Left ventricle myocardium superior (tissue), 1 donor: ENCODE measurements at places on chromosomes 6 and 20.
A peak's percentile ranks its signal among the peaks of the same experiment; 100 is the strongest.

DNA sequence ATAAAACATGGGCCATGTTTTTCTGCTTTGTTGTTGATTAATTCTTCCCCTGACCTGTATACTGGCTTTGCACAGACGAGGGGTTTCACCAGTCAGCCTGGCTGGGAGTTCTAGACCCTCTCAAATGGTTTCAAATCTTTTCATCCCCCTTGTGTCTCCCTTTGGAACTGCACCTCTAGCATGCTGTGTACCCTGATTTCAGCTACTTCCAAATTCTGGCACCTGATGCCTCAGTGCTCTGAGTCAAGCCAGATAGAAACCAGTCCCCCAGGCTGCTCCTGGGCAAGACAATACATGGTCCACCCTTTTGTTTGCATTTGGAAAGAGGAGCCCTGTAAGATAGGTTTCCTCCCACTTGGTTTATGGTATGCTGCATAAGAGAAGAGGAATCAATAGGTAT is 290.2 kb downstream of the BTBD3 start:
- no peak for DNase-seq

DNA sequence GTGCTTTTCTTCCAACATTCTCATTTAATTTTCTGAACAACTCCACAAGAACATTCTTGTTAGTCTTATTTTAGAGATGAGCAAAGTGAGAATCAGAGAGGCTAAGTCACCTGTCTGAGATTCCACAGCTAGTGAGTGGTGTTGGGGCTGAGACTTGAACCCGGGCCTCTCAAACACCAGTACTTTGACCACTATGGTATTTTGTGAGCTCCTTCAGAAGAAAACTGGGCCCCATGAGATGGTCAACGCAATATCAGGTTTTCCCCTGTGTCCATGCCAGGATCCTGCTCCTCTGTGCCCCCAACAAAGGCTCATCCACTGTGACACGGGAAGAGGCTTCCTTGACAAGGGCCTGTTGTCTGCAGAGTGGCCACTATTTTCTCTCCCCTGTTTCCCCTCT is 51.9 kb downstream of the MAFB start:
- no peak for DNase-seq

DNA sequence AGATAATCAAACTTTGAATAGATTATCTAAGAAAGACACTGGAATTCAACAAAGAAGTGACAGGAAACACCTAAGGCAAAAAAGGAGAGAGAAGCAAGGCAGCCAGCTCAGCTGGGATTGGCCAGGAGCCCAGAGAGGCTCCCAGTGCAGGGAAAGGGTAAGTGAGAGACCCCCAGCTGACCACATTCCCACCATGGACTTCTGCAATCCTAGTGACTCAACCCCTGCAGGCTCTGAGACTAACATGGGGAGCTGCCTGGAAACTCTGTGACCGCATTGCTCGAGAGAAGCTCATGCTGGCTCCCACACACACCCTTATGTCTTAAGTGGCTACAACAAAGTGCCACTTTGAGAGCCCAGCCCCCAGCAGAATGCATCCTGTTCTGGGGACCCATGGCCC is 215.1 kb downstream of the PACRG start:
- no peak for DNase-seq

DNA sequence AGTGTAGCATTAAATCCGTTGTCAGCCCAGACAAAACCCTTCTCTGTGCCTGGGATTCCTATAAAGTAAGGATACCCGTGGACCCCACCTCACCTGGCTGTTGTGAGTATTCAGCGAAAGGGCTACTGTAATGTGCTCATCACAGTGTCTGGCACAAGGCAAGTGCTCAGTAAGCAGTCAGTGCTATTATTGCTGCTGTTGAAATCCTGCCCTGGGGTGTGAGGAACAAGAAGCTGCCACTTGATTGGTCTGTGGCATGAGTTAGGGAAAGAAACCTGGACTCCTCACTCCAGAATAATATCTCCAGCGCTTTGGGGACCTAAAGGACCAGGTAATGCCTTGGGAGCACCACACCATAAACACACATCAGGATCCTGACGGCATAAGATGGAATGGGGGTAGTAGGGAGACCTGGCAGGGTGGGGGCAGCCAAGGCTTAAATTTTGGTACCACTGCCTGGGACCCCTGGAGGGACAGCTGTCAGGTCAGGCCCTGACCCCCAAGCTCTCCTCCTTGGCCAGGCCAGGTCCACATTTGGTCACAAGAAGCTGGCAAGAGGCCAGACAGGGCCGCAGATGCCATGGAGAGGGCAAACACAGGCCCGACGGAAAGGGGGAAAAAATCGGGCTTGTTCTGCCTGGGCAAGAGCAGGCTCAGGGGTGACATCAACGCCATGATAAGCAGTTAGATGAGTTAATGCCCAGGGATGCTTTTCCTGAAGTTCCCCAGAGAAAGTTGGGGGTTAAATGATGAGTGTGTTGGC is 66.5 kb downstream of the MRPL14 start:
- no peak for DNase-seq

DNA sequence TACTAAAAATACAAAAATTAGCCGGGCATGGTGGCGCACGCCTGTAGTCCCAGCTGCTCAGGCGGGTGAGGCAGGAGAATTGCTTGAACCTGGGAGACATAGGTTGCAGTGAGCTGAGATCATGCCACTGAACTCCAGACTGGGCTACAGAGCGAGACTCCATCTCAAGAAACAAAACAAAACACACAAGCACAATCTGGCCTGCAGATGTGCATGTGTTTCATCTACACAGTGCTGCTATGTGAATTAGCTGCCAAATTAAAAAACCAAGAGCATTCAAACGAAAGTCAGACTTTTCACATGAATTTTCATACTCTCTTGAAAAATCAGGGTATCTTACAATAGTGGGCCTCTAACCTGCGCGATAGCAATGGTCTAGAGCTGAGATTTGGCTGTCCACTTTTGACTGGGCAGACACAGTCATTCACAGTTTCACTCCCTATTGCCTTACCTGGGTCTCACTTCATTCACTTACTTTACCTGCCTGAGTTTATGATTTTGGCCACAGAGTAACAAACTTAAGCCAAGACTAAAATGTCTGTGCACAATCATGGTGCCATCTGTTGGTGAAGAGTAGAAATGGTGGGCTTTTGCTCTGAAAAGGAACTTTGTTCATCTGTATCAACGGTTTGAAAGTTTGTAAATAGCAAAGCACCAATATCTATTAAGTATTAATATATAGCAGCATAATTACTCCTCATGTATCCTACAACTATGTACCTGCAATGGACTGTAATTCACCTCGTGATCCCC is 138.5 kb upstream of the UST start:
- no peak for DNase-seq

DNA sequence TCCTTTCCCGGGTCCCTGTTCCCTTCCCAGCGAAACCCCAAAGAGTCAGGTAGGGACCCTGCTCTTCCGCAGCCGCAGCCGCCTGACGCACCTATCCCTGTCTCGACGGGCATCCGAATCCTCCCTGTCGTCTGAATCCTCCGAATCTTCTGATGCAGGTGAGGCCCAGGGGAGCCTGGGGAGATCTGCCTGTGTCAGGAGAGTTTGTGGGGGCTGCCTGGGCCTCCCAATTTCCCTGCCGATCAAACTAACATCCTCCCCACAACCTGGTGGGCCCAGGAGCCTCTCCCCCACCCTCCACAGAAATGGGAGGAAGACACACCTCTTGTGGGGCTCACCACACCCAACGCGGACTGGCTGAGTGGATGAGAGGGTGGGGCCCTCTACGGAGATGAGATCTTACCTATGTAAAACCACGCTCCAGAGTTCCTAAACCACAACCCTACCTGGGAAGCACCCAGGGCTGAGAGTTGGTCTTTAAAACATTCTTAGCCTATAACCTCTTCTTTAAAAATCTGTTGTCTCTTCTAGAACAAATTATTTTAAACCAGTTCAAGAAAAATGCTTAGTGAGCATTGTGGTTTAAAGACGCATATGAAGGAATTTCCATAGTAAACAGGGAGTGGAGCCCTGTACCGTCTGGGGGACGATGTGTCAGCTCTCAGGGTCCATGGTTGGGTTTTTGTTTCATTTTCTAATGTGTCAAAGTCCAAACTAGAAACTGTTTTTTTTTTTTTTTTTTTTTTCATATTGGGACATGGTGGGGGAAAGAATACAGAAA is 1.7 kb downstream of the CDC25B start:
- DNase-seq, result peak; percentile 20

DNA sequence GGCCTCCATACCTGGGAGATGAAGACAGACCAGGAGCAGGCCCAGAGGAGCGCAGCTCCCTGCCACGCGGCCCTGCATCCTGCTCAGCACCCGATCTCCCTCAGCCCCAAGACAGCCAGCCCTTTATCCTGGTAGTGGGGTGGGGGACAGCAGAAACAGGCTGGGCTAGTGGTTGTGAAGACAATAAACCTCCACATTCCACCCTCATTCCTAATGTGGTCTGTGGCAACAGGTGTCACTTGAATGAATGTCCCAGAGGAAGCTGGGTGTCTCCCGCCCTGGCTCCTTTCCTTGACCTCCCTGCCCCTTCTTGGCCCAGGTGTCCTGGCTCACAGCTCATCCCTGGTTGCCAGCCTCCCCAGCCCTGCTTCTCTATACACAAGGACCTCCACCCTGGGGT is at the start of gene C6orf15:
Gene C6orf15, minus strand, starts transcription at position 98 of the 400 bp plus-strand sequence. Its CDS starts 20 bp downstream, at position 78.
- DNase-seq, result no peak
